Suppressor macrophage treated with lipopolysaccharide for 4 hours (primary cell): ENCODE measurements at places on chromosomes 1 and 21.

GRCh38 chr1:223144914-223145313, 1.9 kb upstream of the TLR5 start:
- no peak for DNase-seq

DNA sequence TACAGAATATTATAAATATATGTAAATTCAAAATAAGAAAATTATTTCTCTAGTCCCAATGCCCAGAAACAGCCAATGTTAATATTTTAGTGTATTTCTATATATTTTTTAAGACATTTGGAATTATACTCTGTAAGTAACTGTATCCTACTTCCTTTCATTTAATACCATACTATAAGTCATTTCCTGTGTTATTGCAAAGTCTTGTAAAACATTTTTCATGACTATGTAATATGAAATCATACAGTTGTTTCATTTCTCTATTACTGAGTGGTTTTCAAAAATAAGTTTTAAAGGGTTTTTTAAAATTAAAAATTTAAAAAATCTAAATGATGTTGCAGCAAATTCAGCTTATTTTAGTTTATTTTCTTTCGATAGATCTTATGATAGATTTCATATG, 2.0 kb downstream of the RNASEL start:
- DNase-seq: peak; percentile 57

- no peak for DNase-seq
Measured at GRCh38 chr1:224609333-224609732, 6.8 kb upstream of the CNIH3 start.

DNA sequence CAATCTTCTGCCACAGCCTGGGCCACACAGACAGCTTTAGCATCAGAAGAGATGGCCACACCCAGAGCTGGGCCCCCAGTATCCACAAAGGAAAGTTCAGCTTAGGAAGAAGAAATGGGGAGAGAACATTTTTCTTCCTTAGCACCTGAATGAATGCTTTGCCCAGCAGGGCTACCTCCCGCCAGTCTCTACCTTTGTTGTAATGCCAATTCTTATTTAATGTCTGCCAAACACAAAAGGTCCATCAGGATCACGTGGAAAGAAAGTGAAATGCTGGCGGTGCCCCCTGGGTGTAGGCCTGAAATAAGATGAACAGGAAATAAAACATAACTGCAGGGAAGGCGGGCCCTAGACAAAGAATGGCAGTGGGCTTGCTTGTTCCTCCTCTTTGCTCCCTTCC, 125.6 kb downstream of the CACNA1E start:
- DNase-seq: no peak

DNA sequence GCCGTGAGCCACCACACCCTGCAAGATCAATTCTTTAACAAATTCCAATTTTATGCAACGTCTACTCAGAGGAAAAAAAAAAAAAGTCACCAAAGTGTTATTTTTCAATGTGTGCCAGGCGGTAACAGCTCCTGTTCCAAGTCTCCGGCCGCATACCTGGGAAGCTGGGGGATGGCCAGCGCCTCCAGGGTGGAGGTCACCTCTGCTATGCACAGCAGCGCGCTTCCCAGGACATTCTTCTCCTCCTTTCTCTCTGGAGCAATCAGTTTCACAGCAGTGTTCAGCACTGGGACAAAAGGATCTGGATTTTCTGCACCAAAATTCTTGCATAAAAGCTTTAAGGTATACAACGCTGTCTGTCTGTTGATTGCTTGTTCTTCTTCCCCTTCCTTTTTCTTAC, 34.3 kb downstream of the LGALS8 start:
- no peak for DNase-seq

GRCh38 chr1:168893359-168893801, 164.4 kb upstream of the DPT start:
- DNase-seq: no peak

GRCh38 chr21:26852423-26852822, 7.2 kb upstream of the ADAMTS1 start:
- DNase-seq: no peak

DNA sequence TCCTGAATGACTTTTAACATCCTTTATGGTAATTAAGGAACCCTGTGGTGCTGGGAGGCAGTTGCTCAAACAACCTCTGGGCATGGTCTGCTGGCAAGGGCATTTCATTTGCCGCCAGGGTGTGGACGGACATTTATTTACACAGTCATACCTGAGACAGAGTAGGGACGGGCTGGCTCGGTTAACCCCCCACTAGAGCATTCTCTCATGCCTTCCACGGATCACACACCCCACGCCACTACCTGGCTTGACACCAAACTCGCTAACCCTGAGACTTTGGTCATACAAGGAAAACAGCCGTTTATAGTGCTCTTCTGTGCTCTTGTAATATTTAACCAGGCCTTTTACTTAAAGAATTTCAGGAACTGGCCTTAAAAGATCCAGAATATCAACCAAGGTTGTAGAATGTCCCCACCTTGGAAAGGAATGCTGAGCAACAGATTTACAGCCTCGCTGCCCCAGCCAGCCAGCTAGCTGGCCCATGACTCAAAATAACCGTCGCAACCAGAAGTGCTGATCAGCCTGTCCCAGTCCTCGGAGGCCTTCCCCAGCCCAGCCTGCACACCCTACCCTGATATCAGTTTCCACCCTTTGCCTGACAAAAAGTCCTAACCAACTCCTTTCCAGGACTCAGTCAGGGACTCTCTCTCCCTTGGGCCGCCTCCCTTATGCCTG, 6.5 kb upstream of the PDXK start:
- DNase-seq: no peak

GRCh38 chr1:213929398-213929797, 58.4 kb upstream of the PROX1 start:
- no peak for DNase-seq

- no peak for DNase-seq
Measured at GRCh38 chr1:31834501-31834900, 18.7 kb upstream of the SPOCD1 start.

GRCh38 chr1:183885142-183885735, 80.3 kb downstream of the RGL1 start:
- peak; percentile 69 for DNase-seq

GRCh38 chr1:8905582-8906191, 27.2 kb upstream of the ENO1 start:
- DNase-seq: no peak

DNA sequence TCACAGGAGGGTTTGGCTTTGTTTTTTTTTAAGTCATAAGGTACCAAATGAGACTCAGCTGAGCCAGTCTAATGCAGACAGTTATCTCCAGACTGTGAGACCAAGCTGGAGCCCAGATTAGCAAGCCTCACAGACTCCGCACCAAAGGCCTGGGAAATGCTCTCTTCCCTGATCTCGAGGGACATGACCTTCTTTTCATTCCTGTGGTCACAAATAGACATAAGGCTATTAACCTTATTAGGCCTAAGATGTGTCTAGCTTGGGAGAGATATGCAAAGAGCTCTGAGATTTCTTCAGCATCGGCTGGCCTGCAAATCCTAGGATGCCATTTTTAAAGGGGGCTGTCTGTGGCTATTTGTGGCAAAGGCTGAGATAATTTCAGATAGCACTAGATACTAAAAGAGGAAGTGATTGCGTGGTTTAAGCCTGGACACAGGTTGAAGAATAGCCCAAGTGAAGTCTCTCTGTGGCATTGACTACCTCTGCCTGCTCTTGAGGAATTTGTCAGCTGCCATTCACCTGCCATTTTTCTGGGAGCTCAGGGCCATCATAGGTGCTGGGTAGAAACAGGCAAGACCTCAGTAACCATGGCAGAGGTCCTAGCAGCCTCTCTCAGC, 301.3 kb downstream of the SIPA1L2 start:
- DNase-seq: no peak

GRCh38 chr1:220775240-220775853, 11.4 kb upstream of the MTARC1 start:
- peak; percentile 63 for DNase-seq

DNA sequence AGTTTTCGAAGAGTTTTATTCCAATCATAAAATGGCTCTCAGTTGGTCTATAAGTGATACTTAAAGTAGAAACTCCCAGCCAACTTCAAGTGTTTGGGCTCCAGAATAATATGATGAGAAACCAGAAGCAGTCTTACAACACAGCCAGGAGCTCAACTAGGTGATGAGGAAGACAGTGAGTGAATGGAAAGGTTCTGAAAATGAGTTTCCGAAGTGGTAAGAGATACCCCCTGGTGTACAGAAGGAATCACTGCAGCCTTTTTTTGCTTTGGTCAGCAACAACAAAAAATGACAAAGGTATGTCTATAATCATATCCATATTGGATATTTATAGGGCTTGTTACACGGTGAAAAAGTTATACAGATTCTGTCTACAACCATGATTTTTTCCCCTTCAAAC, 16.5 kb downstream of the KRTAP19-1 start:
- no peak for DNase-seq

GRCh38 chr1:26168410-26169197, at the start of gene C1orf232:
Gene C1orf232 (minus strand): TSS chr1:26168963. CDS start chr1:26168499, 464 bp downstream.
- no peak for DNase-seq

DNA sequence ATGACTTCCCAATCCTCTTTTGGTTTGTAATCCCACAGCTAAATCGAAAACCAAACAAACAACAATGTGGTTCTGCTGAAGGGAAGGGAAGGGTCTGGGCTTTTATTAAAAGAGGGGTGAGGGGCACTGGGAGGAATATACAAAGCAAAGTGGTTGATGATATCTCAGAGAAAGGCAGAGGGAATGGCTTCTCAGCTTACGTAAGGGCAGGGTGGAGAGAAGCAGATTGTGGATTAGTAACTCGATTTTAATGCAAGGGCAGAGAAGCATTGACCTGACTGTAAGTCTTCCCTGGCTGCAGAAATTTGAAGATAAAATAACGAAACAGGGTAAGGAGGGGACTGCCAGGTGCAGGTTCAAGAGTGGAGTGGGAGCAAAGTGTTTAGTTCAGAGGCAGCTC, 438.2 kb upstream of the LRRC7 start:
- no peak for DNase-seq

DNA sequence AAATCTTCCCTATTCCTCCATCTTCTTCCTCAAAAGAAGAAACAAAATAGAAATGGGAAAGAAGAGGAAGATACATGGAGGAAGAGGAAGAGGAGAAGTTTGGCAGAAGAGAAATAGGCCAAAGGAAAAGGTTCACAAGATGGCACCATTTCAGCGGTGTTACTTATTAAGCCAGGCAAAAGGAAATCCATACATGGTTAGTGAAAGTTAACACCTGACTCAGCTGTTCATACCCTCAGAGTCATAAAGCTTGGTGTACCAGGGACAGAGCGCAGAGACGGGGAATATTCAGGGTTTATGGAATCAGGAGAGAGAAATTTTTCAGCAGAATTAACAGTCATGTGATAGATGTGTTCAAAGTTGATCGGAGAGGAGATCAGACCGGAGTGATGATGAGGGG, 70.6 kb downstream of the COQ8A start:
- DNase-seq: no peak

DNA sequence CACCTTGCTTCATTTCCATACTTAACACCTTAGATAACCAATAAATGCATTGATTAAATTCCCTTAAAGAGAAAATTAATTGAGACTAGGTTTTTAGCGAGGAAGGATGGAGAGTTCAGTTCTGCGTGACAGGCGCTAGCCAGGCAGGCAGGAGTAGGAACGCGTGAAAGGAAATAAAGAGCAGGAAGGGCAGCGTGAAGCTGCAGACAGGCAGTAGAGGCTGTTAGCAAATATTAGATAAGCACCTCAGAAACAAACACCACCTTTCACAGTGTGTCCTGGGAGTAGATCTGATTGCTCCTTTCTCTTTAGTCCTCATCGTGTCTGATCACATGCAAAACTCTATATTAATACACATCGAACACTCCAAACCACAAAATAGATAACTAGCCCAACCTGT, 282.7 kb upstream of the ADGRL2 start:
- DNase-seq: no peak

GRCh38 chr1:86441581-86441980, 17.6 kb downstream of the CLCA2 start:
- no peak for DNase-seq

DNA sequence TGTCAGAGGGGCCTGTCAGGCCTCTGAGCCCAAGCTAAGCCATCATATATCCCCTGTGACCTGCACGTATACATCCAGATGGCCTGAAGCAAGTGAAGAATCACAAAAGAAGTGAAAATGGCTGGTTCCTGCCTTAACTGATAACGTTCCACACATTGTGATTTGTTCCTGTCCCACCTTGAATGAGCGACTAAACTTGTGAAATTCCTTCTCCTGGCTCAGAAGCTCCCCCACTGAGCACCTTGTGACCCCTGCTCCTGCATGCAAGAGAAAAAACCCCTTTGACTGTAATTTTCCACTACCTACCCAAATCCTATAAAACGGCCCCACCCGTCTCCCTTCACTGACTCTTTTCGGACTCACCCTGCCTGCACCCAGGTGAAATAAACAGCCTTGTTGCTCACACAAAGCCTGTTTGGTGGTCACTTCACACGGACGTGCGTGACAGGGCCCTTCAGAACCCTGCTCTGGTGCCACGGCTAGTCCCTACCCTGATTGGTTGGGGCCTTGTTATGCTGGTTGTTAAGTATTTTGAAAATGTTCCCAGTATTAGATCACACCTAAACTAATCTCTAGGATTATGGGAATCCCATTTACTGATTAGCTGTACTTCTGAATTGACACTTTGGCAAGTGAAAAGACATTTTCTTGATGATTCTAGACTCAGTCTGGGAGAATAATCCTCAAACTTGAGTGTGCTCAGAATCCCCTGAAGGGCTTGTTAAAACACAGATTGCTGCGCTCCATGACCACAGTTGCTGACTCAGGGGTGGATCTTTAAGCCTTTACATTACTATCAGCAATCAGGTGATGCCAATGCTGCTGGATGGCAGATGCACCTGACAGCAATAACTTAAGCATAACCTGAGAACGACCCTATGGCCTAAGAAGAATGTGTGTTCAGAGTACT, 28.8 kb upstream of the SPATA6 start:
- DNase-seq: no peak

DNA sequence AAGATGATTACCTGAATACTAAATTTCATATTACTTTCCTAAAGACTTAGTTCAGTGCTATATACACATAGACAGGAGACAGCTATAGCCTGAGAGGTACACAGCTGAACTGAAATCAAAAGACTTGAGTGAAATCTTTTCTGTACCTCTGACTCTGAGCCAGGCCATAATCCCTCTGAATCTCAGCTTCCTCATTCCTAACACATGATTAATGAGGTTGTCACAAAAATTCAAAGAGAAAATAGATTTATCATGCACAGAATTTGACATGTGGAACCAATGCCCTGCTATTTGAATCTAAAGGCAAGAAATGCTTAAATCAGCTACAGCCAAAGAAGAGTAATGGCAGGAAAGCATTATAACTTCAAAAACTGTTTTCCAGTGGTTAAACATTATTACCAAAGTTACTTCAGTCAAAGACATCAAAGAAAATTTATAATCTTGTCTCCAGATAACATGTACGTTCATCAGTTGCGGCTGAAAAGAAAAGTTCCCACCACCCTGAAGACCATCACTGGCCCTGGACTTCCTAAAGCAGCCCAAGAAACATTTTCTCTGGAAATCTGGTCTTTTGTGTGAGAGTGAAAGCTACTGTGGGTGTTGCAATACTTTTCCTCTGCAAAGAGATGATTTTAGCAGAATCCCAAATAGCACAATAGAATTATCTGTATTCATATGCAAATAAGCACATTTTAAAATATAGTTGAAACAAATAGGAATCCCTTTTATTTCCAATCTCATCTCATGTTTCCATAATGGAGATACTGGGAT, 13.8 kb upstream of the ATP1A1 start:
- peak; percentile 58 for DNase-seq
